ENCODE measurements at places on chromosomes 1 and 21.

GRCh38 chr1:8663090-8663802, 154.2 kb downstream of the RERE start:
- no peak for DNase-seq

- no peak for DNase-seq
These were observed 12.9 kb downstream of the MORN1 start for GRCh38 chr1:2378441-2378851.

DNA sequence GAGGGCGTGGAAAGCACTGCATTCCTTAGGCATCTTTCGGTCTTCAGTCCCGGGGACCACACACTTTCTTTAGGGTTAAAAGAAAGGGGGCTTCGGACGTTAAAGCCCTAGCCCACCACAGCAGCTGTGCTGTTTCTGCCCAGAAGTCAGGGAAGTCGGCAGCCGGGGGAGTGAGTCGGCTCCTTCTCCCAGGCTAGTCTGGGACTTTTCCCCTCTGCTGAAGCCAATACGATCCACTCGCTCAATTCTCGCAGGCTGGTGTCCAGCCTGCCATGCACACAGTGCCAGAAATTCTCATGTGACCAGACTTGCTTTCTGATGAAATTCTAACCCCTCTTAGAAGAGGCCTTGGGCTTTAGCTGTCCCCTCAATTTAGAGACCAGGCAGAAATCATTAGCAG, 67.7 kb downstream of the BCAR3 start:
- DNase-seq, result no peak

DNA sequence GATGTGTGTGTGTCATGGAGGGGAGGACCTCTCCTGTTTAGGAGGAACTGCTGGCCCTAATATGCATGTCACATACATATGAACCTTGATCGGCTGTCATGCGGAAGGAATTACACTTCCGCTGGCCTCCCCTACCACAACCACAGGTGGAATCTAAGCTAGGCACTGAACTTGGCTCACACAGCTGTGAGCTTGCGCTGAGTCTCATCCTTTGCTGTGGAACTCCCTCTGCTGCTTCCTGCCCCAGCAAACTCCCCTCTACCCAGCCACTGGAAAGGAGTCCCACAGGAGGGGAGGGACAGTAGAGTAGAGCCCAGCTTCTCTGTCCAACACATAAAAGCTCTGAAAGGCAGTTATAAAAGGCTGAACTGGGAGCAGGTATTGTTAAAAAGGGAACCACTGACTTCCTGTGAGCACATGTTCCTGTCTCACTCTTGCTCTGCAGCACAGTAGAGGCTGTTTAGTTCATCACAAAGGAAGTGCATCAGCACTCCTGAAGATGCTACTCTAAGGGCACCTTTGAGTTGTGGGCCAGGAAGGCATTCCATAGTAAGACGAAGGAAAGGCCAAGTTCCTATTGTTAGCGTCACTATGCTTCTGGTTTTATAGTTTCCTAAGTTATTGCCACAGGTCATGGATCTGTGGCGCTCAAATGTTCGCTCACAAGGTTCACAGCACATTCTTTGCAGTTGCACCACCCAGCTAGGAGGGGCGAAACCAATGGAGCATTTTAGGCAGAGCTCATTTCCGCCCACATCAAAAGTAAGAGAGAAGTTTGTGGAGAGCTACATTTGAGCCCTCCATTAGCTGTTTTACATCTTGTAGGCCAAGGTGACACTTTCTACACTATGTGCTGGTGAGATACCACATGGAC, 17.7 kb upstream of the PTPRC start:
- no peak for DNase-seq

DNA sequence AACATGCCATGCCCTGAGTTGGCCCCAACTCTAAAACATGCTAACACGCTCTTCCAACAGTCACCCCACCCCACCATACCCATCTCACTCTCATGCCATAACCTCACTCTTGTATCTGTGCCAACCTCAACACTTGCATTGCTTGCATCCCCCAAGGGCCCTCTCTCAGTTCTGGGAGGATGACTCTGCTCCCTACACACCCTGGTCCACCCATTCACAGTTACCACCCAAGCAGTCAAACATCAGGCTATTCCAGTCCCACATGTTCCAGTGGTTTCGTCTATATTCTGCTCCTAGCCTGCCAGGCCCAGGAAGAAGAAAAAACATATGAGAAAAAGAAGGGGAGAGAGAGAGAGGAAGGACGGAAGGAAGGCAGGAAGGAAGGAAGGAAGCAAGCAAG, 31.0 kb downstream of the GBP6 start:
- DNase-seq, result no peak
